ENCODE measurements at places on chromosomes 16 and 17.

GRCh38 chr17:35142467-35142796, 329 bp upstream of the NLE1 start:
- no peak for DNase-seq

GRCh38 chr17:26782153-26782552, 511.8 kb upstream of the WSB1 start:
- DNase-seq: no peak

DNA sequence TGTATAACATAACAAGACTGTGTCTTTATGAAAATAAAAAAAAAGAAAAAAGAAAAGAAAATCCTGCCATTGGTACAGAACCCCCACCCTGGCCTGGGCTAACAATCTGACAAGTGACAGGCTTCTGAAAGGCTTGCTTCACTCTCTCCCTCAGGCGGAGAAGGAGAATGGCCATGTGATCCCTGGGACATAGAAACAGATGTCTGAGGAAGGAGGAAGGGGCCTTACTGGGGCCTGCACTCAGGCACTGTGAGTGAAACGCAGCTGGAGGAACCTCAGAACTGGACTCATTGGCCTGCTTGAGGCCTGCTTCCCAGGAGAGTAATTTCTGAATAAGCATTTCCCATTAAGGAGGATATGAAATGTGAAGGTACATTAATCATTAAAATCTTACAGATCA, 17.5 kb downstream of the MAP3K14 start:
- DNase-seq: peak; percentile 18

GRCh38 chr16:5070431-5071186, 1.0 kb upstream of the ALG1 start:
- DNase-seq: no peak

- peak; percentile 16 for DNase-seq
Measured at GRCh38 chr16:9092978-9093344, 1.5 kb downstream of the HAPSTR1 start.

GRCh38 chr17:68344701-68345136, 53.4 kb downstream of the ARSG start:
- DNase-seq: no peak

GRCh38 chr16:7405166-7405565, 72.5 kb downstream of the RBFOX1 start:
- no peak for DNase-seq

- DNase-seq: no peak
Measured at GRCh38 chr16:82753821-82754220, 127.1 kb downstream of the CDH13 start.

- DNase-seq: no peak
Measured at GRCh38 chr16:89137666-89138512, 33.7 kb upstream of the CDH15 start.
